ENCODE measurements at places on chromosomes 13 and 19.

- DNase-seq, result no peak
These were observed 34.2 kb downstream of the KCTD12 start for GRCh38 chr13:76851961-76852360.

GRCh38 chr19:7855426-7856108 is 18.6 kb downstream of the PRR36 start:
- DNase-seq, result no peak

DNA sequence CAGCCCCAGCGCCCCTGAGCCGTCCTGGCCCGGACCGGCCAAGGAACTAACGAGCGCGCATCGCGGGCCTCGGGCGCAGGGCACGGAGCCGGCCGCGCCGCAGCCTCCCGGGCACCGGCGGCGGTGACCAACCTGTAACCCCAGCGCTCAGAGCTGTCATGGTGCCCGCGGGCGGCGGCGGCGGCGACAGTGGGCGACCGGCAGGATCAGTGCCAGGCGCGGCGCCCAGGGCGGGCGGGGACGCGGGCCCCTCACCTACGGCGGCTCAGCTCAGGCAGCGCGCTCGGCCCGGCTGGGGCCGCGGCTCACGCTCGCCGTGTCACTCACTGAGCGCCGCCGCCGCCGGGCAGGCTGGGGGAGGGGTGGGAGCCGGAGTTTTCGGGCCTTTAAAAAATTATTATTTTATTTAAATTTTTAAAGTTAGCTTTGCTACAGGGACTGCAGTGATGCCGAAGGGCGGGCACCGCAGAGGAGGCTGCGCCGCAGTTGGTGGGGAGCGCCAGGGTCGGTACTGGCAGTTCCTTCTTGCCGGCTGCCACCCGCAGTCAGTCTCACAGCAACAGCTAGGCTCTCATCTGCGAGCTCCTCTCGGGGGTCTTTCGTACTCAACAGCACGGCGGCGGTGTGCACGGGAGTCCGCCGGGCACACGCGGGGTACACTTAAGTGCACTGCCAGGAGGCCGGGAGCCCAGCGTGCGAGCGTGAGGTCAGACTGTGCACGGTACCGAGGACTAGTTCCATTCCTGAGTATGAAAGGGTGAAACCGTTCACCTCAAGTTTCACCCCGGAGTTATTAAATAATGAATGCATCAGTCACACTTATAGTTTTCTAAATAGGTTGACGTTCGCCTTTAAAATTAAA is at the start of gene NALCN:
Gene NALCN, minus strand, starts transcription at position 328 of the 862 bp plus-strand sequence. CDS start 17,382 bp downstream, outside the sequence.
- peak; percentile 28 for DNase-seq

GRCh38 chr13:104385404-104385803 is 1319.2 kb upstream of the SLC10A2 start:
- no peak for DNase-seq

- DNase-seq, result no peak
These were observed 23.3 kb downstream of the RBM26 start for GRCh38 chr13:79382545-79383275.

DNA sequence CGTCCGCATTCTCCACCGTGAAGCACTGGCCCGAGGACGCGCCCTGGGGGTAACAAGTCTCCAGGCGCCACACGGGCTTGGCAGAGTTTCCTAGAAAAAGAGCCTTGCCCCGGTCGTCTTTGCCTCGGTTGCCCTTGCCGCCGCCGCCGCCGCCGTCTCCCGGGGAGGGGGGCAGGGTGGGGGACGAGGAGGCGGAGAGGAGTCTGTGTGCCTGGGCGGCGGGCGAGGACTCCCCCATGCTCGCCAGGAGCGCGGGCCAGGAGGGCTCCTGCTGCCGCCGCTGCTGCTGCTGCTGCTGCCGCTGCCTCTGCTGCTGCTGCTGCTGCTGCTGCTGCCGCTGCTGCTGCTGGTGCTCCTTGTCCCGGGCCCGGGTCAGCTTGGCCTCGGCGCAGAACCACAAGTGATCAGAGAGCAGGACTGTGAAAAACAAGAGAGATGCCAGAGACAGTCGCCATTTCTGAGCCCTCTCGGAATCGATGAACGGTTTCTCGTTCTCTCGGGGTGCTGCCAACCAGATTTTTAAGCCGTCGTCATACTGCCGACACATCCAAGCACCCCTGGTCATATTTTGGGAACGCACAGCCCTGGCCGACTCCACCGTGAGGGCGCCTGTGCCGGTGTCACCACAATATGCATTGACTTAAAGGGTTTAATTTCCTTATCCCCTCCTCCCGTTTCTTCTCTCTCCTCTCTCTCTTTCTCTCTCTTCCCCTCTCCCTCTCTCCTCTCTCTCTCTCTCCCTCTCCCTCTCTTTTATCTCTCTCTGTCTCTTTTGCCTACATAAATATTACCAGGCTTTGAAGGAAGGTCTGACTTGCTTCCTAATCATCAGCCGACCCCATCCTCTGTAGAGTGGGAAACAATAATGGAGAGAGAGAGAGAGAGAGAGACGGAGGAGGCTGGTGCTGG is 349.1 kb downstream of the LIG4 start:
- no peak for DNase-seq

- DNase-seq, result no peak
These were observed 962 bp upstream of the IRS2 start for GRCh38 chr13:109787135-109787954.

DNA sequence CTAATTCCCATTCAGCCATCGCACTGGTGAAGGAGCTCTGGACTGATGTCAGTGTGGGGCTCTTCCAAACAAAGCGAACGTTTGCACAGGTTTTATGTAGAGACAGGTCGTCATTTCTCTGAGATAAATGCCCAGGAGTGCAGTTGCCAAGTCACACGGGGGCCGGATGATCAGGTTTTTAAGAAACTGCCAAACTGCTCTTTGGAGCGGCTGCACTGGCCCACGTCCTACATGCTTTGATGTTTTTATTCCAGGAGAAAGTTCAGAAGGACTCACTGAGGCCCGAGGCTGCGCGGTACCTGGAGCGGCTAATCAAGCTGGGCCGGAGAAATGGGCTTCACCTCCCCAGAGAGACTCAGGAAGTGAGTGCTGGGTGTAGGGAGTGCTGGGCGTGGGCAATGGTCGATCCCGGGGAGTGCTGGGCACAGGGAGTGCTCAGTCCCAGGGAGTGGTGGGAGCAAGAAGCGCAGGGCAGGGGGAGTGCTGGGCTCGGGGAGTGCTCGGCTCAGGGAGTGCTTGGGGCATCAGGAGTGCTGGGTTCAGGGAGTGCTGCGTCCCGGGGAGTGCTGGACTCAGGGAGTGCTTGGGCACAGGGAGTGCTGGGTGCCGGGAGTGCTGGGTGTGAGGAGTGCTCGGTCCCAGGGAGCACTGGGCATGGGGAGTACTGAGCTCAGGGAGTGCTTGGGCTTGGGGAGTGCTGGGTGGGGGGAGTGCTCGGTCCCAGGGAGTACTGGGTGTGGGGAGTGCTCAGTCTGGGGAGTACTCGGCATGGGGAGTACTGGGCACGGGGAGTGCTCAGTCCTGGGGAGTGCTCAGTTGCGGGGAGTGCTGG is 10.7 kb downstream of the THOP1 start:
- no peak for DNase-seq

DNA sequence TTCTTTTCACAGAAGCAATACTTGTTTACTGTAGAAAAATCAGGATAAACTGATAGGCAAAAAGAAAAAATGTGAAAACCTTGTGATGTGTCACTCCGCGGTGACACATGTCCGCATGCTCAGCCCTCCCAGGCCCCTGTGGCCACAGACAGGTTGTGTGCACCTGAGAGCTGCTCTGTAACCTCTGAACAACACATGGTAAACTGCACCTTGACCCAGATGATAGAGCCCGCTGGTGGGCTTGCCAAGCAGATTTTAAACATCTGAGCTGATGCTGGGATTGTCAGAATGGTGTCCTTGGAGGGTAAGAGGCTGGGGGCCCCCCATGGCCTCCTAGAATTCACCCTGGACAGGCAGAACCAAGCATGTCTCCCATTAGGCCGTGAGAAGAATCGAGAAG is 33.8 kb downstream of the DHRS12 start:
- DNase-seq, result no peak

DNA sequence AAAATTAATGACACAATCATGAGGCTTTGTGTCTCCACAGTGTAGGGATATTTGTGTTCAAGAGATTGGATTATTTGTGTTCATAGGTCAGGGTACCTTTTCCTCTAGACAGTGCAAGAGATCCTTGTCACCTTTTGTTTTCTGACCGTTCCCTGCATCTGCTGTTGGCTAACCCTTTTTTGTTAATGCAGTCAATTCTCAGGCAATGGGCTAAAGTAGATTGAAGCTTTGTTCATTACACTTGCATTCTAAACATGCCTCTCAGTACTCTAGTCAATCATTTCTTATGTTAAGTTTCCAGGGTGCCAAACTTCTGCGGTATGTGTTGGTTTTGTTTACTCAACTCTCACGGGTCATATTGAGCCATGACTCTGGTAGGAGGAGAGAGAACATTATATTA is 1.8 kb upstream of the MED4 start:
- DNase-seq, result no peak

- no peak for DNase-seq
These were observed 126.4 kb downstream of the SPRY2 start for GRCh38 chr13:80214521-80214991.

DNA sequence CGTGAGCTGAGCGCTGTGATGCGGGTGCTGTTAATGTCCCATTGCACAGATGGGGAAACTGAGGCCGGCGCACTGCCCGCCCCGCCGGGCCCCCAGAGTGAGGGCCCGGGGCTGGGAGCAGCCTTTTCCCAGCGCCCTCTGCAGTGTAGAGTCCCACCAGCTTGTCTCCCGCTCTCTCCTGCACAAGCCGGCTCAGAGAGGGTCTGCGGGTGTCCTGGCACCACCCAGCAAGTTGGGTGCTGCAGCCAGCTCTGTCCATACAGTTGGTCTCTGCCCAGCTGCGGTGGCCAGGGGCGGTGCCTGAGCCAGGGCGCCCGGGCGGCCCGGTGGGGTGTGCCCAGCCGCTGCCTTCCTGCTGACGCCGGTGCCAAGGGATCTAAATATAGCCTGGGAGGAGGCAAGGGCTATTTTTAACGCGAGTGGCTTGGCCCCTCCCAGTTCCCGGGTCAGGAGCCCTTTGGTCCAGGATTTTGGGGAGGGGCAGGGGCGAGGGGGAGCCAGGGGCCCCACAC is 19.3 kb downstream of the GADD45B start:
- no peak for DNase-seq

- no peak for DNase-seq
These were observed 396.7 kb upstream of the GPC6 start for GRCh38 chr13:92829930-92830329.

GRCh38 chr13:79211377-79211776 is 194.7 kb downstream of the RBM26 start:
- no peak for DNase-seq

- no peak for DNase-seq
These were observed 4.8 kb downstream of the STK24 start for GRCh38 chr13:98571955-98572662.

GRCh38 chr13:49645451-49645850 is 17.1 kb downstream of the ARL11 start:
- no peak for DNase-seq

DNA sequence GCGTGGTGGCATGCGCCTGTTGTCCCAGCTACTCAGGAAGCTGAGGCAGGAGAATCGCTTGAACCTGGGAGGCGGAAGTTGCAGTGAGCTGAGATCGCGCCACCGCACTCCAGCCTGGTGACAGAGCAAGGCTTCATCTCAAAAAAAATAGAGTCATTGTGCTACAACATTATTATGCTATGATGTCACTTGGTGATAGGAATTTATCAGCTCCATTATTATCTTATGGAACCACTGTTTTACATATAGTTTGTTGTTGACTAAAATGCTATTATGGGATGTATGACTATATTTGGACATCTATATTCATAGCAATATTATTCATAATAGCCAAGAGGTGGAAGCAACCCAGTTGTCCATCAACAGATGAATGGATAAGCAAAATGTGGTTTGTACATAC is 26.4 kb upstream of the SLC7A1 start:
- DNase-seq, result no peak

GRCh38 chr13:92407858-92408257 is 818.7 kb upstream of the GPC6 start:
- no peak for DNase-seq

- DNase-seq, result no peak
These were observed 84.8 kb downstream of the STOML3 start for GRCh38 chr13:38905861-38906260.

GRCh38 chr13:45240143-45240542 is 39.3 kb upstream of the KCTD4 start:
- DNase-seq, result no peak

DNA sequence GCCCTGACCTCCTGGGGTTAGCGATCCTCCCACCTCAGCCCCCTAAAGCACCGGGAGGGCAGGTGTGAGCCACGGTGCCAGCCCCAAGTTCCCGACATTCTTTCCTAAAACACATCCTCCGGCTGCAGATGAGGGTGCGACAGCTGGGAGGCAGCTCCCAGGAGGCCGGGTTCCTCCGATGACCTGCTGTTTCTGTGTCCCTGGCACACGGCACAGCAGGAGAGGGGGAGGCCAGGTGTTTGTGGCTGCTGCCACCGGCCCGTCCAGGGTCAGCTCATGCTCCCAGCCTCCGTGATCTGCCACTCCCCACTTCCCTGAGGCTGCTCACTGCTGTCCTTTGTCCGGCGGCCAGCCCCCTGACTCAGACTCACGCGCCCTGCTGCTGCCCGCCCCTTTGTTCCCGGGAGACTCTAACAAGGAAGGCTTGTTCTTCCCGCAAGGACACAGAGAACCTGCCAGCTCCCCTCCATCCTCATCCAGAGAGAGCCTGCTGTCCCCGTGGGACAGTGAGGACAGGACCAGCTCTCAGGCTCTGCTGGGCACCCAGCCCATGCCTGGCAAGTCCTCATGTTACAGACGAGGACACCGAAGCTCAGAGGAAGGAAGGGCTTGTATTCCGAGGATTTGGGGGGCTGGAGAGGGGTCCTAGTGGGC is 10.6 kb upstream of the MADCAM1 start:
- DNase-seq, result no peak

- DNase-seq, result no peak
These were observed 711 bp downstream of the FUT2 start for GRCh38 chr19:48696353-48697010.

GRCh38 chr13:104295537-104295936 is 1229.3 kb upstream of the SLC10A2 start:
- DNase-seq, result no peak

- DNase-seq, result no peak
These were observed 23.1 kb upstream of the SACS start for GRCh38 chr13:23456437-23457210.
